ENCODE measurements at places on chromosomes 13 and 19.

- no peak for DNase-seq
These were observed 2.0 kb upstream of the ARHGAP45 start for GRCh38 chr19:1064661-1065605.

- DNase-seq = no peak
These were observed 189.6 kb upstream of the TSHZ3 start for GRCh38 chr19:31538879-31539278.

DNA sequence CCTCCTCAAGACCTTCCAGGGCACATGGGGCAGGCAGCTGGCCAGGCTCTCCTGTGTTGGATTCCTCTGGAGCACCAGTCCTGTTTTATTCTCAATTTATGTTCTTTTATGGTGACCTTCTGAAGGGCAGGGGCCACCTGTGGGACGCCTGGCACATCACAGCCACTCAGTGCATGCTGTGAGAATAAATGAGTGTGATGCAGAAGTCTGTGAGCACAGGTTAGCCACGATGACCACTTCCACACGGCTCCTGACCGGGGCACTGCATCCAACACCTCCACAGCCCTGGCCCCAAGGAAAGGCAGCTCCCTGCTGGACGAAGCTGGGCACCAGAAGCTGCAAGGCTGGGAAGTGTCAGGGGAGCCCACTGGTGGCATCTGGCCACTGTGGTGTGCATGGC lies 122.8 kb downstream of the CRYL1 start:
- DNase-seq = no peak

- no peak for DNase-seq
These were observed 164.9 kb downstream of the ZIC5 start for GRCh38 chr13:99806671-99807070.

DNA sequence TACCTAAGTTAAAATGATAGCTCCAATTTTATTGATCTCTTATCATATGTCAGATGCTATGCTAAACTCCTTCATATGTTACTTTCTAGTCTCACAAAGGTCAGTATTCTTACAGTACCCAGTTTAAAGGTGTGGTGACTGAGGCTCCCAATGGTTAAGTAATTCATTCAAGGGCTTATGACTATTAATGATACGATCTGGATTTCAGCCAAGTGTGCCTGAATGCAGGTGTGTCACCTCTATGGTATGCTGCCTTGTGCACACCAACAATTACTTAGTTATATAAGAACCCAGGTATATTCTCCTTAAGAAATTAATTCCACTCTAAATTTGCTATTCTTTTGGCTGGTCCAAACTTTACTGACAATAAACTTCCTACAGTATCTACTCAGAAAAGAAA lies 84.6 kb upstream of the TRPC4 start:
- no peak for DNase-seq

DNA sequence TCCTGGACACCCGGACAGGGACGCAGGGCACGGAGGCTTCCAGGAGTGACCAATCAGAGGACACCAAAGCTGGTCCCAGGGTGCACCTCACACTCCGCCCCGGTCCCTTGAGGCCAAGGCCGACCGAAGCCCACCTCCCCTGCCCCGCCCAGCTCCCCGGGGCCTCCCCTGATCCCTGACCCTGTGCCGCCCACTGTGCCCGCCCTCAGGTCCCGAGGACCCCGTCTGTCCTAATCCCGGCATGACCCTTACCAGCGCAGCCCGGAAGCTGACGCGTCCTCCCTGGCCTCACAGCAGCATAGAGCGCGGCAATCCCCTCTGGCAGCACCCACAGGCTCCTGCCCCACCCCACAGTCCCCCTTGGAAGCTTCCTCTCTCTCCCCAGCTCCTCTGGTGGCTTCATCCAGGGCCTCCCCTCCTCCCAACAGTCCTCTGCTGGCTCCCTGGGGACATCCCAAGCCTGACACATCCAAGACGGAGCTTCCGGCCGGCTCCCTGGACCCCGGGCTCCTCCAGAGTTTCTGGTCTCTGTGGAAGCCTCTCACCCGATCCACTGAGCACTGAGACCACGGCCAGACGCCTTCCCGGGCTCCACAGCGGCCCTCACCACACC lies 7.4 kb upstream of the CDC34 start:
- DNase-seq = no peak

- no peak for DNase-seq
These were observed 24.1 kb upstream of the AKAP11 start for GRCh38 chr13:42247883-42248282.

DNA sequence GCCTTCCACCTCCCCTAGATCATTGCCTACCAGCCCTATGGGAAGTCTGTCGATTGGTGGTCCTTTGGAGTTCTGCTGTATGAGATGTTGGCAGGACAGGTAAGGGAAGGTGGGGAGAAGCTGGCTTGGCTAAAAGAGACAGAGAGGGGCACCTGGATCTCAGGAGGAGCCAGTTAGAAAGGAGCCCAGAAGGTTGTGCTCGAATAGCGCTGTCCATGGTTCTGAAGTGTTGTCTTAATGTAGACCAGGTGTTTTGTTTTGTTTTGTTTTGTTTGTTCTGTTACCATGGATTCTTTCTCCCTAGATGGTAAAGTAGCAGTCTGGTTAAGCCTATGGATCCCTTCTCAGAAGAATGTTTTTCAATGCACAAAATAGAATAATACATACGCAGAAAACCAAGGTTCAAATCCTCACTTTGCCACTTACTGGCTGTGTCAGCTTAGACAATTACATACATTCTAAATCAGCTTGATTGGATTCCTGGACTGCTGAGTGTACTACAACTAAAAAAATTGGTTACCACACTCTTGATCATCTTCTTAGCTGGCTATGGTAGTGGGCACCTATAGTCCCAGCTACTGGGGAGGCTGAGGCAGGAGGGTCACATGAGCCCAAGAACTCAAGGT lies 5.9 kb upstream of the CACNG7 start:
- no peak for DNase-seq

- no peak for DNase-seq
These were observed 83.9 kb downstream of the MUC16 start for GRCh38 chr19:8926341-8926740.
